GM13976 (cell line): ENCODE measurements at places on chromosomes 5 and 9.
A peak's percentile ranks its signal among the peaks of the same experiment; 100 is the strongest.

- DNase-seq, result no peak
Observed at GRCh38 chr5:36889264-36889663, 12.7 kb downstream of the NIPBL start.

- DNase-seq, result no peak
Observed at GRCh38 chr9:128109050-128109709, 18.3 kb downstream of the PTGES2 start.

DNA sequence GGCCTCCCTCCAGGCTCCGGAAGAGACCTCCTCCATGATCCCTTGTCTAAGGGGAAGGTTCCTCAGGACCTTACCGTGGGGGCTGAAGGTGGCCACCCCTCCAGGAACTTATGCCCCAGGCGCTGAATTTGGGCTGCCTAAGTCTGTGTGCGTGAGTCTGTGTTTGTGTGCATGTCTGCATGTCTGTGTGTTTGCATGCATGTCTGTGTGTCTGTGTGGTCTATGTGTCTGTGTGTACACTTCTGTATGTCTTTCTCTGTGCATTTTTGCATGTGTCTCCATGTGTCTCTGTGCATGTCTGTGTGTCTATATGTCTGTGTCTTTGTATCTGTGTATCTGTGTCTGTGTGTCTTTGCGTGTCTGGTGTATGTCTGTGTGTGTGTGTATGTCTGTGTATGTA, 20.5 kb downstream of the ABO start:
- no peak for DNase-seq

DNA sequence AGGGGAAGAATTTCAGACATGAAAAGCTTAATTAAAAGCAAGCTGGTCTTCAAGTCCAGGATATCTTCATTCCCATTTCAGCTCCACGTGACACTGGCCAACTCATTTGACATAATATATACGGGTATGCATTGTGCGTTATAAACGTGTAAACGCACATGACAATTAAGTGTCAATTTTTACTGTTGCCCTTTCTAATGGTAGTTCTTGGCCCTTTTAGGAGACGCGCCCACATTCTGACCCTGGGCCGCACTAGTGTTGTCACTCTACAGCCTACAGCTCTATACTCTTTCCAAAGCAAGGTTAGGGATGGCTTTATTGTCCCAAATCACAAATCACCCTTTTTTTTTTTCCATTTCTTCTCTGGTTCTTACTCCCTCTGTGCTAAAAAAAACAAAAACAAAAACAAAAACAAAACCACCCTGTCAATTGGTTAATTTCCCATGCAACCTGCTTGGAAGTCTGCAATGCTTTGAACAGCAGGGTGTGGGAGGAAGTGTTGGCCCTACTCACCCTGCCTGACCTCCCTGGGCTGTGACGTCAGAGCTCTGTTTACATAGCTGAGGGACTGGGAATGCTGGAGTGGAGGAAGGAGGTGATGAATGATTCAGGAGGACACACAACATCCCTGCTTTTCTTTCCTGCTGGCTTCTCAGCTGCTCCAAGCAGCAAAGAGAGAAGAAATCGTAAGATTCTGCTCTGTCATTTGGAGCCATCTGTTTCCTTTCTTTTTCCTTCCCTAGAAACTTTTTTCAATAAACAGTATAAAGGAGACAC, 19.3 kb downstream of the RFK start:
- DNase-seq, result no peak

DNA sequence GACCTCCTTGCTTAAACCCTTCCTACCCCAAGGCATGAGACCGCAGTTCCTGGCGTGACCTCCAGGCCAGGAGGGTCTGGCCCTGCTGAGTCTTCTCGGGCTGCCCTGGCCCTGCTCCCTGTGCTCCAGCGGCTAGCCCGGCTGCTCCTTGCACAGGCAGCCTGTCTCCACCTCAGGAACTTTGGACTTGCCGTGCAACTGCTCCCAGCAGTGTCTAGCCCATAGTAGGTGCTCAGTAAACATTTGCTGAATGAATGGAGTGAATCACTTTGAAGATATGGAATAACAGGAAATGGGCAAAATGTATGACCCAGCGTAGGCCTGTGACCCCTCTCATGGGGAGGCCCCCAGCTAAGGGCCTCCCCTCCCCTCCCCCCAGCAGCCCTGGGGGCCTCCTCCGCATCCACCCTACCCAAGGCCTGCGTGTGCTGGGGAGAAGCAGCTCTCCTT, 127.1 kb downstream of the ZNF354C start:
- no peak for DNase-seq

GRCh38 chr5:124420952-124421351, 325.5 kb downstream of the ZNF608 start:
- no peak for DNase-seq

- DNase-seq, result peak; percentile 16
Observed at GRCh38 chr9:94479757-94480156, 75.1 kb upstream of the PCAT7 start.

DNA sequence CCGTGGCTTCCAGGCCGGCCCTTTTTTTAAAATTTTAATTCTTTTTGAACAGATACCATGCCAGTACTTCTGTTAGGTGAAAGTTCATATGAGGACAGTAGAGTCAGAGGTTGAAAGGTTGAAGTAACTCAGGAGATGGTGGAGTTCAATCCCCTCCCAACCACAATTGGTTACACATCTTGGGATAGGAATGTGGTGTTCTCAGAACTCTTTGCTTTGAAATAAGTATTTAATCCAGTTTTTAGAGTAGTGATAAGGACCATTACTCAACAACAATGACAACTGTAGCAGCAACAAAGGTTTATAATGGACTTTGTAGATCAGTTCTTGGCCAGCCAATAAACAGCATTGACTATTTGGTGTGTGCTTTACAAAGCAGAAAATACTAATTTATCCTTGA, 116.0 kb downstream of the ARHGAP26 start:
- DNase-seq, result no peak

DNA sequence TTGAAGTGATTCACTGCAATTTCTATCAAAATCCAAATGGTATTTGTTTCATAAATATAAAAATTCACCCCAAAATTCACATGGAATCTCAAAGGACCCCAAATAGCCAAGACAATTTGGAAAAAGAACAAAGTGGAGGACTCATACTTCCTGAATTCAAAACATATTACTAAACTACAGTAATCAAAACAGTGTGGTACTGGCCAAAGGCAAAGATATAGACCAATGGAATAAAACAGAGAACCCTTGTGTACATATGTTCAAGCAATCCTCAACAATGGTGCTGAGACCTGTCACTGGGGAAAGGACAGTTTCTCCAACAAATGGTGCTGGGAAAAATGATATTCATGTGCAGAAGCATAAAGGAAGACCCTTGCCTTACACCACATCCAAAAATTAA, 14.0 kb downstream of the OBP2B start:
- no peak for DNase-seq

- DNase-seq, result no peak
Observed at GRCh38 chr9:130286781-130287428, 21.3 kb downstream of the HMCN2 start.

- DNase-seq, result no peak
Observed at GRCh38 chr9:120574473-120574872, 5.5 kb downstream of the CDK5RAP2 start.

GRCh38 chr9:20642045-20642444, 19.7 kb upstream of the MLLT3 start:
- DNase-seq, result no peak

DNA sequence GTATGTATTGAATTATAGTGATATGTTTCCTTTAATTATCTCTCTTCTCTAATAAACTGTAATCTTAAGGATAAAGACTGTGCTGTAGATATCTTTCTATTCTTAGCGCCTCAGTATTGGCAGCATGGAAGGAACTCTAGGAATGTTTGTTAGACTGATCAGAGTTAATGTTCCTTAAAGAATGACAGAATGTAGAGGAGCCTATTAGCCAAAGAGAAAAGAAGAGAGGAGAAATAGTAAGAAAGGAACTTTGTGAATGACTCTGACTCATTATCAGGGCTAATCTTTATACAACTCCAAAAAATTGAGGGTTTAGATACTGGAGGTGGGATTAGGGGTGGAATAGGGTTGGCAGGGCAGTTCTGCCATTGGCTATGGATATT, 59.0 kb upstream of the NUDT12 start:
- DNase-seq, result no peak

- DNase-seq, result peak; percentile 43
Observed at GRCh38 chr5:143066556-143067281, 296.5 kb downstream of the ARHGAP26 start.

DNA sequence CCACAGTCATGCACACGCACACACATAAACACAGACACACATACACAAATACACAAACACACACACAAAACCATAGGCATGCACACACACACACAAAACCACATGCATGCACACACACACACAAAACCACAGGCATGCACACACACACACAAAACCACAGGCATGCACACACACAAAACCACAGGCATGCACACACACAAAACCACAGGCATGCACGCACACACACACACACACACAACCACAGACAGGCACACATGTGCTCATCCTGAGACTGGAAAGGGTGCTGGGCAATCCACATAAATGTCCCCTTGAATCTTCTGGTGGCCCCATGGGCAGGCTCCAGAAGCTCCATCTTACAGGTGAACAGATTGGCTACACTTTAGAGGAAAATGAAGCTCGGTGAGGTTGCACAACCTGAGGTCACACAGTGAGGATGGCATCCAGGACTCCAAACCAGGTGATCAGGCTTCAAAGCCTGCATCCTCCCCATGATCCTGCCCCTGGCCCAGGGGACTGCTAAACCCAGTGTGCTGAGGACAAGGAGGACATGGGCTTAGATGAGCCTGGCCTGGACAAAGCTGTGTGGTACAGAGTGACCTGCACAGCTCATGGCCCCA, 144.8 kb downstream of the GADD45G start:
- DNase-seq, result no peak

- DNase-seq, result no peak
Observed at GRCh38 chr9:15155826-15156225, 151.2 kb downstream of the TTC39B start.

GRCh38 chr9:6884990-6885389, 127.2 kb downstream of the KDM4C start:
- DNase-seq, result no peak

GRCh38 chr5:119022017-119022745, 33.8 kb upstream of the DTWD2 start:
- DNase-seq, result peak; percentile 48

DNA sequence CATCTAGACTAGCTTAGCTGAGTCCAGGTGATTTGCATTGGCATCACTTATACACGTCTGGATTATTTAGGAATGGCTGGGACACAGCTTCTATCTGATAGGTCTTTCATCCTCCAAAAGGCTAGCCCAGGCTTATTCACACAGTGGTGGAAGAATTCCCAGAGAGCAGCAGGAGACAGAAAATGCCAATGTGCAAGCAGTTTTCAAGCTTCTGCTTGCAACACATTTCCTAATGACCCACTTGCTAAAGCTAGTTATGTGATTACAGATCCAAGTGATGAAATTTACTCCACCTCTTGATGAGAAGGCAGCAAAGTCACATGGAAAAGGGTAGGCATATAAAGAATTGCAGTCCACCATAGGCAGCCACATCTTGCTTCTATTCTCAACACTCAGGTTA, 44.2 kb upstream of the MAST4 start:
- no peak for DNase-seq

GRCh38 chr9:128972956-128973355, 25.5 kb downstream of the NUP188 start:
- DNase-seq, result no peak

DNA sequence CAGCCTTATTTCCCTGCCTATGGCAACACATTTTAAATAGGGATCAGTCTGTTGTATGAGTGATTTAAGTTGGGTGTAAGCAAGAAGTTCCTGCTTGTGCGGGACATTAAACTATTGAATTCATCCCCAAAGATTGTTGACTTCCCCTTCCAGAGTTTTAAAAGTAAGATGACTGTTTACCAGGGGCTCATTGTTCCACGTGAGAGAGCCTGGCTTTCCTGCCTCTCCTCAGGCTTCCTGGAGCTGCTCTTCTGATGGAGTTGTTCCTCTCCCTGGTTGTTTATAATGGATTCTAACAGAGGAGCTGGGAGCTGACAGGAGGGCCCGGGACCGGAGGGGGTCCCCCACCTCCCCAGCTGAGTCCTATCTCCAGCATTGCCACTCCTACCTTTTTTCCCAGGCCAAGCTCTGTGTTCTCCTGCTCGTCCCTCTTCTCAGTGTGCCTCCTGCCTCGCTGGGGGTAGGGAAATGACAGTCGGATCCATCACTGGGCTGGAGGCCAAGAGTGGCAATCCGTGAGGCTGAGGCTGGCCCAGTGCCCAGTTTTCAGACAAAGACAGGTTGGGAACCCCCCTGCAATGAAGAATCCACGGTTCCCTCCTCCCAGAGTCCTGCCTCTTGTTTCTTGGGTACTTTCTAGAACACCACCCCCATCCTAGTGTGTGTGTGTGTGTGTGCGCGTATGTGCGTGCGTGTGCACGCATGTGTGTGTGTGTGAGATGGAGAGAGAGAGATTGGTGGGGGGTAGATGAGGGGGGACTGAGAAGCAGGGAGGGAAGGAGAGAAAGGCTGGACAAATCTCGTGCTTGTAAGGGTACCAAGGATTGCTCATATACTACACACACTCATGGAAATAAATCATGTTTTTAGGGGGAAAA, 123.7 kb upstream of the NFIB start:
- DNase-seq, result no peak

GRCh38 chr5:172524573-172525021, 70.3 kb upstream of the SH3PXD2B start:
- DNase-seq, result peak; percentile 2

- DNase-seq, result peak; percentile 65
Observed at GRCh38 chr9:114611516-114612271, 603 bp downstream of the TMEM268 start.

DNA sequence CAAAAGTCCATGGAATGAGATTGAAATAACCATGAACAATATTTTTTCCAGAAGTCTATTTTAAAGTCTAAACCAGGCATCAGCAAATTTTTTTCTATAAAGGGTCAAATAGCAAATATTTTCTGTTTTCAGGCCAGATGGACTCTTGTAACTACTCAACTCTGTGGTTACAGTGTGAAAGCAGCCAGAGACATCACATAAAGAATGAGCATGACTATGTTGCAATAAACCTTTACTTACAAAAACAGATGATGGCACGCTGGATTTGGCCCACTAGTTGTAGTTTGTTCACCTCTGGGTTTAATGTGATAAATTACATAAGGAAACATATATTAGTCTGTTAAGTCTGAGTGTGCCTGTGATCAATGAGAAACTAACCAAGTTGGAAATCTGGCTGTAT, 319.2 kb downstream of the TRPM3 start:
- no peak for DNase-seq

DNA sequence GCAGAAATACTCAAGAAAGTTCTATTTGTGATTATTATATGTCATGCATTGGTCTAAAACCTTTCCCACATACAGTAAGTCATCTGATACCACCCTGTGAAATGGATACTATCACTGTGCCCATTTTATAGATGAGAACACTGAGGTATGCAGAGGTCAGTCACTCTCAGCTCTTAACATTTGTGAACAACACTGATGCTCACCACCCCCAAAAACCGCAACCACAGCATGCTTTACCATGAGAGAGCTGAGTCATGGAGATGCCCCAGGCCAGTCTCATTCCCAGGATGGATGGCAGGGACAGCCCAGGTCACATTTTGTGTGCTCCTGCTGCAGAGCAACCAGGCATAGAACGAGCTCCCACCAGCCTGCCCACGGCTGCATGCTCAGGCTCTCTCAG, 53.5 kb upstream of the IRX1 start:
- no peak for DNase-seq

- DNase-seq, result no peak
Observed at GRCh38 chr5:176353533-176353932, 8.0 kb downstream of the KIAA1191 start.

GRCh38 chr5:33968211-33969005, 16.1 kb downstream of the SLC45A2 start:
- no peak for DNase-seq
